Activated naive CD8-positive, alpha-beta T cell treated with anti-CD3 and anti-CD28 coated beads, Interleukin-2, amount 50 U/mL, for 24 hours (primary cell): ENCODE measurements at places on chromosomes 4 and X.
A peak's percentile ranks its signal among the peaks of the same experiment; 100 is the strongest.

GRCh38 chr4:163701916-163702315 lies 207.4 kb downstream of the TMA16 start:
- no peak for DNase-seq

DNA sequence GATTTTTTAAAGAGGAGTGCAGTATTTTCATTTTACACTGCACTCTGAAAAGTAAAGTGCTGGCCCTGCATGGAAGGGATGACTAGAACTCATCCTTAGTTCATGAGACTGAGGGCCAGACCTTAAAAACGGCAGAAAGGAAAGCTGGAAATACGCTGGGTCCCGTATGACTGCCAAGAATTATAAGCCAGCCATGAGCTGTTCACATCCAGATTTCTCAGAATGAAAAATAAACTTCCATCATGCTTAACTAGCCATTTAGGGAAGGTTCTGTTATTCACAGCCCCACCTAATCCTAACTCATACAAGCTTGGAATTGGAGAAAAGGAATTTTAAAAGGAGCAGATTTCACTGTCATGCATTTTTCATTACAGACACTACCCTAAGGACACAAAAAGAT lies 894.4 kb downstream of the FAT4 start:
- no peak for DNase-seq

GRCh38 chrX:3743801-3744439 lies 30.5 kb upstream of the PRKX start:
- DNase-seq = peak; percentile 12

- no peak for DNase-seq
Observed at GRCh38 chr4:165813606-165814005, 59.4 kb upstream of the TLL1 start.

GRCh38 chr4:82215800-82216199 lies 158.0 kb downstream of the HNRNPD start:
- DNase-seq = no peak

- DNase-seq = no peak
Observed at GRCh38 chr4:46389301-46389775, 590 bp downstream of the GABRA2 start.

- DNase-seq = no peak
Observed at GRCh38 chrX:132400706-132401105, 88.1 kb downstream of the MBNL3 start.

- no peak for DNase-seq
Observed at GRCh38 chrX:97685753-97686152, 802.0 kb downstream of the RPA4 start.

DNA sequence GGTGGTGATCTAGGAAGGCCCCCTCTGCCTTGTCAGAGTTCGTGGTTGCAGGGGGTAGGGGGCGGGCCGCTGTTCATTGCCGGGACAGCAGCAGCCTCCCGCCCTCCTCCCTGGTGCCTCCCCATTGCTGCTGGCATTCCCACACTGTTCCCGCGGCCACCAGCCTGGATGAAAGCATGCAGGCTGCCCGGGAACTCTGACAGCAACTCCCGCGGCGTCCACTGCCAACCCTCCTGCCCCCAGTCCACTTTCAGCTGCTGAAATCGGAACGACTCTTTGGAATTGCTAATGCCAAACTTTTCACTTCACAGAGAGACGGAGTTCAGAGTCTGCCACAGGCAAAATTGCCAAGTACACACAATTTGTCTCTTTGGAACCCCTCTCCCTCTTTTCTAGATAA lies 121.9 kb downstream of the BEND2 start:
- DNase-seq = no peak

- DNase-seq = no peak
Observed at GRCh38 chr4:187065396-187065795, 341.7 kb upstream of the FAT1 start.

- no peak for DNase-seq
Observed at GRCh38 chr4:113935190-113935589, 44.3 kb downstream of the ARSJ start.

GRCh38 chrX:1537031-1537715 lies at the start of gene P2RY8:
TSS of gene P2RY8 (minus strand) at chrX:1537185. CDS start at chrX:1466558, 70,627 bp downstream.
- peak; percentile 79 for DNase-seq

DNA sequence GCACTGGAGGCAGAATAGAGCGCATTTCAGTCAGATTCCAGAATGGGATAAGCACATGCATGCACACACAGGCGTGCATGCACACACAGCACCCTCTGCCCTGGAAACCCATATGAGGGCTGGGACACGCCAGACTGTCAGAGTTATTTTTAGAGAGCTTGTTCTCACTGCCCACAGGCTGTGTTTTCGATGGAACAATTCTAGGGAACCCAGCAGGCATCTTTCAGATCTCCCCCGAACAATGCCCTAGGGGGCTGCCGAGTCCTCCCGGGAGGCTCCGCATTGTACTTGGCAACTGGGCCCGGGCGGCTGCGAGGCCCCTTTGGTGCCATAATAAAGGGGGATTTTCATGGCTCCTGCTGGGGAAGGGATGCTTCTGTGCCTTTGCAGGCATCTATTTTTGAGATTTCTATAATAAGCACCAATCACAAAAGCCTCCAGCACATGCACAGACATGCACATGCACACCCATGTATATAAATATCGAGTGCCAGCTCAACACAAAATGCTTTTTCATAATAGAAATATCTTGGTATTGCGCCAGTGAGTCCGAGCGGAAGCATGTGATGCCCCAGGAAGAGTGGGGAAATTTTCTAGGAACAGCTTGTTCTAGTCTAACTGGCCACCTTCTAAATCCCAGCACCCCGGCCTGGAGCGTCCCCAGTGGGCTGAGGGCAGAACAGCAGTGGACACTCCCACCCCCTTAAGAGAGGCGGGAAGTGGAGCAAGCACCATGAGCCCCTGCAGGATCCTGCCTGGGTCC lies 88.5 kb downstream of the PHKA2 start:
- no peak for DNase-seq

DNA sequence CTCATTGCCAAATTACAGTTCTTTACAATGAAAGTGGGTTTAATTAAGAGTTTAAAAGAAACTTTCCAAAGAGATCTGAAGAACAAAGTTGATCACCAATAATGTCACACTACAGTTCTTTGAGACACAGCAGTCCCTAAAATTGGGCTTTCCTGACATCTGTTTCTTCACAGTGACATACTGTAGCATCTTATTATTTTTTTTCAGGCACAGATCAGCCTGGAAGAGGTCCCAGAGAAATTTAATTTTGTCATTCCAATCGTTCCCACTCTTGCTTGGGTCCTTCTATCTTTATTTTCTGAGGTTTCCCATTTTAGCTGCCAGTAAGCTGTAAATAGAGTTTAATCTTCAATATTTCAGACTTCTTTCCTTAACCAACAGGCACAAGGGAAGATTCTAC lies 143.1 kb upstream of the FRMPD4 start:
- DNase-seq = no peak

- no peak for DNase-seq
Observed at GRCh38 chrX:120316587-120317283, 5.5 kb upstream of the TMEM255A start.

GRCh38 chr4:102047616-102048015 lies 257.1 kb downstream of the BANK1 start:
- no peak for DNase-seq

- DNase-seq = peak; percentile 58
Observed at GRCh38 chr4:152100379-152101201, 339.8 kb upstream of the GATB start.

DNA sequence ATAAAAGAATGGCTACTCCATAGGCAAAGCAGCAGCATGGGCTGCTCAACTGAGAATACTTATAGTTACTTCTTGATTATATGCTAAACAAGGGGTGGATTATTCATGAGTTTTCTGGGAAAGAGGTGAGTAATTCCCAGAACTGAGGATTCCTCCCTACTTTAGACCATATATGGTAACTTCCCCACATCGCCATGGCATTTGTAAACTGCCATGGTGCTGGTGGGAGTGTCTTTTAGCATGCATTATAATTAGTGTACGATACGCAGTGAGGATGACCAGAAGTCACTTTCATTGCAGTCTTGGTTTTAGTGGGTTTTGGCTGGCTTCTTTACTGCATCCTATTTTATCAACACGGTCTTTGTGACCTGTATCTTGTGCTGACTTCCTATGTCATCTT lies 141.5 kb downstream of the MAGEB17 start:
- DNase-seq = no peak

DNA sequence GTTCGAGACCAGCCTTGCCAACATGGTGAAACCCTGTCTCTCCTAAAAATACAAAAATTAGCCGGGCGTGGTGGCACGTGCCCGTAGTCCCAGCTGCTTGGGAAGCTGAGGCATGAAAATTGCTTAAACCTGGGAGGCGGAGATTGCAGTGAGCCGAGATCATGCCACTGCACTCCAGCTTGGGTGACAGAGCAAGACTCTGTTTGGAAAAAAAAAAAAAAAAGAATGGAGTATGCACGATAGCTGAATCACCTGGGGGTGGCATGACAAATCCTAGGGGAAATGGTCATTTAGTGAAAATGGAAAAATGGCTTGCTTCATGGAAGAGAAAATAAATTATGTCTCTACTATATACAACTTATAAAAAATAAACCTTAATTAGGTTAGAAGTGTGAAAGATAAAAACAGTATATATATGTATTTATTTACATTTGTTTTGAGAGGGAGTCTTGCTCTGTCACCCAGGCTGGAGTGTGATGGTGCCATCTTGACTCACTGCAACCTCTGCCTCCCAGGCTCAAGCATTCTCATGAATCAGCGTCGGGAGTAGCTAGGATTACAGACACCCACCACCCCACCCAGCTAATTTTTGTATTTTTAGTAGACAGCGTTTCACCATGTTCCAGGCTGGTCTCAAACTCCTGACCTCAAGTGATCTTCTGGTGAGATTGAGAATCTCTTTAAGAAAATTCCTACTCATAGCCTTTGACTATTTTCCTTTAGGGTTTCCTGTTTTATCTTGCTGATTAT lies 19.3 kb upstream of the ING2 start:
- no peak for DNase-seq

GRCh38 chr4:150323406-150324325 lies 245.4 kb downstream of the DCLK2 start:
- no peak for DNase-seq

DNA sequence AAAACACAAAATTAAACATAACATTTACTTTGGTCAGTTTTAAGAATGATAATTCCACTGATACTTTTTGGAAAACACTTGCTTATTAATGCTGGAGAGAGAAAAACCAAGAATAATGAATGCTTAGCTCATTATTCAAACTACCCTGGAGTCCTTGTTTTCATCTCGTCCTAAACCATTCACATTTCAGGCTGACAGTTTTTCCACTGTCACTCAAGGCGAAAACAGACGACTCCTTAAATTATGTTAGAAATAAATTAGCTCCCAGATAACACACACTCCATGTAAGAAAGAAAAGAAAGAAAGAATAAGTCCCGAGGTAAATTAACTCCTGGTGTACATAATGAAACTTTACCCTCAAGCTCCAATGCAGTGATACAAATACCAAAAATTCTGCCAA lies 33.5 kb downstream of the TLR10 start:
- no peak for DNase-seq

DNA sequence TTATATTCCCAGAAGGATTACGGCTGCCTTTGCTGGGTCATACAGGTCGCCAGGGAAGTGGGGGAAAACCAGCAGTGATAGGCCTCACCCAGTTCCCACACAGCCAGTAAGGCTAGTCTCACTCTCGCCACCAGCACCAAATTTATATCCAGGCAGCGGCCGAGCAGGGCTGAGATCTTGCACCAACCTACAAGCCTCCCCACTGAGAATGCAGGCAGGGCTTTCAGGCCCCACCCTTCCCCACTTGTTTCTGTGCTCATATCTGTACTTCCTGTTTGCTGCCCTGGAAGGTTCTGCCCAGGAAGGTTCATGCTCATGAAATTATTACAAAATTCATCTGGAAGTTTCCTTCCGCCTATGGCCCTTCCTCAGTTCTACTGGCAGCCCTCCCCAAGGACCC lies 179.7 kb downstream of the STIM2 start:
- DNase-seq = no peak

- DNase-seq = no peak
Observed at GRCh38 chr4:81631958-81632441, 160.3 kb upstream of the RASGEF1B start.

DNA sequence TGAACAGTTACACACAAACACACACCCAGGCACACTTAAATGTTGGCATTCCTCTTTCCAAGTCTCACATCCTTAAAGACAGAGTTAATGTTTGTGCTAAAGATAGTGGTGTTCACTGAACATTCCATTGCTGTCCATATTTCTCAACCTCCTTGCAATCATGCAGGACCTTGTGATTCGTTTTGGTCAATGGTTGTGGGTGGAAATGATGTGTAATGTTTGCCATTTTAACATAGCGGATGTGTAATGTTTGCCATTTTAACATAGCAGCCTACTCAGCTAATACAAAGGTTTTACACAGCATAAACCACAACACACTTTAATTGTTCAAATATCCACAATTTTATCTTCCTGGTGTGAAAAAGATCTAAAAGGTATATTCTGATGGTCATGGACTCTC lies 93.9 kb downstream of the CEP44 start:
- no peak for DNase-seq

DNA sequence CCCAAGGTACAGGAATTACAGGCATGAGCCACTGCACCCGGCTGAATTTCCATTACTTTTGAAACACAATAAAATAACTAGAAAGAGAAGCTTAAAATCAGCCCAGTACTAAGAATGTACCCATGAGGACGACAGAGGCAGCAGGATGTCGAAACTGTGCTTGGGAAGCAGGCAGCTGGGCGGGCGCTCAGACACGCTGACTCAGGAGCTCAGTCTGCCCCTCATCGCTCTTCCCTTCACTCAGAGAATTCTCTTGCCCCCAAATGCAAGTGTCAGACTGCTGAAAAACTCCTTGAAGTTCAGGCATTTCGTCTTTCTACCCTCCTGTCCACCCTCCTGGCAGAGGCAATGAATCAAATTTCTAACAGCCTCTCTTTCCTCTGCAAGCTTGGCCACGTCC lies 41.0 kb upstream of the CDKN2AIP start:
- DNase-seq = no peak

DNA sequence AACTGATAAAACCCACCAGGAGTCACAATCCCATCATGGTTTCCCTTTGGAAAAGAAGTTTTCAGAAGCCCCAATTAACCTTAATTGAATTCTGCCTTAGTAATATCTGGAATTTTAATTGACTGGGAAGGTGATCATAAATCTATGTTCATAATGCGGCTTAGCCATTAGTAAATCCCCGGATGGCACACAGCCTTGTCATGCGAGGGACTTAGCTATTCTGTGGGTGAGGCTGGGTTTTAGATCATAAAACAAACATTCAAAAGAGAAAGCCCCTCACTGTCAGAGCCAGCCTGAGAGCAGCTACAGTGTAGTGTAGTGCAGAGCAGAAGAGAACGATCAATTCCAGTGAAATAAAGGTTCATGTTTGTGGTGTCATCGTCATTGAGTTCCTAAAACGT lies 124.0 kb upstream of the NOCT start:
- no peak for DNase-seq
